ENCODE measurements at places on chromosomes 3 and 15. TPM values are rescaled to one million over a fixed set of nuclear protein-coding genes. Genes with fewer than 3 reads are reported as not detected.

SERPINI2 gene
- total RNA-seq = not detected

MESP2 gene
- 0.51 TPM for total RNA-seq

CRYBG3 gene
- total RNA-seq = 6.9 TPM

LEKR1 gene
- total RNA-seq = 0.51 TPM

TLR9 gene
- total RNA-seq = not detected

POMGNT2 gene
- total RNA-seq = 8.6 TPM

Measured in A549 treated with CpdA at 1 μM for 4 hours (cell line).